ENCODE measurements at places on chromosomes 3 and 15.

DNA sequence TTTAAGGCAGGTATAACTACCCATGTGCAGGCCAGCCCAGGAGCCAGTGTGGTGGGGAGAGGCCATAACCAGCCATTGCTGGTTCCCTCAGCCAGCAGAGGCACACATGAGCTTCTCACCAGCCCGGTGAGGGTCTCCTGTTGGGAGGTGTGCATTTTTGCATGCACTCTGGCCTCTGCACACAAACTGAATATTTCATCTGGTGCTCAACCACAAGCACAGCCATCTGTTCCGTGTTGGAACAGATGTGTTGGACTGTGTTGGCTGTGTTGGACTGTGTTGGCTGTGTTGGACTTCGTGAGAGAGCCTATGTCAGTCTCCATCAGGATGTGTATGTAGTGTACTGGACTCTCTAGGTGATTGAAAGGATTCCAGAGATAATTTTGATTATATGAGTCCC is 67.2 kb downstream of the RPL39L start:
- no peak for DNase-seq

- peak; percentile 13 for DNase-seq
These were observed 23.1 kb upstream of the MCCC1 start for GRCh38 chr3:183122257-183122932.

DNA sequence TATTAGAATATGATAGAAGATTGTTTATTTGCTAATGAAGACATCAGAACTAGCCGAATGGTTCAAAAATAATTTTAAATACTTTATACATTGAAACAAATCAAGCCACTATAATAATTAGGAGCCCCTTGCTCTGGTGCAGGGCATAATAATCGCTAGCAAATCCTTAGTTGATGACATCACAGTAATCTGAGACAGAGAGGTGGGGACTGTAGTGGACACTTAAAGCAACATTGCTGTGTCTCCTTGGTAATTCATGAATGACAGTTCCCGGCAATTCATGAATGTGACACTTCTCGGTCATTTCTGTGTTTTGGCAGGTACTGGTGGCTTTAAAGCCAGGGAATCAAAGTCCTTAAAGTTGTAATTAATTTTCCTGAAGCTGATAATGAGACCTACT is 114.3 kb downstream of the PPM1L start:
- DNase-seq: no peak

DNA sequence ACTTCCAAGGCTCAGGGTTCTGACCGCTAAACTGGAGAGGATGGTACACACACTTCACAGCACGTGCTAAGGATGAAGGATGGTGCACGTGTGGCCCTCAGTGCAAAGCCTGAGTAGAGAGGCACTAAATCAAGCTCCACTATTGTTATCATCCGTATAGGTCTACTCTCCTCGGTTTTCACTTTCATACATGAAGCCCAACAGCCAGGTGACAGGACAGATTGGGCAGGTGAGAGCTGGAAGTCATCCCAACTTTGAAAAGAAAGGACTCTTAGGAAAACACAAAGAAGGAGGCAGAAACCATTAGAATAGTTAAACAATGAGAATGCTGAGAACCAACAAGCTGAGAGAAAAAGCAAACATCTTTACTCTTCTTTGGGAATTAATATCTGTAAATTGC is 21.1 kb downstream of the MAGI1 start:
- DNase-seq: no peak

GRCh38 chr3:147930232-147930807 is 521.2 kb downstream of the ZIC1 start:
- DNase-seq: no peak

GRCh38 chr3:124627501-124627908 is 102.7 kb upstream of the UMPS start:
- DNase-seq: no peak

GRCh38 chr3:39038165-39038564 is 13.6 kb downstream of the SCN11A start:
- DNase-seq: no peak

DNA sequence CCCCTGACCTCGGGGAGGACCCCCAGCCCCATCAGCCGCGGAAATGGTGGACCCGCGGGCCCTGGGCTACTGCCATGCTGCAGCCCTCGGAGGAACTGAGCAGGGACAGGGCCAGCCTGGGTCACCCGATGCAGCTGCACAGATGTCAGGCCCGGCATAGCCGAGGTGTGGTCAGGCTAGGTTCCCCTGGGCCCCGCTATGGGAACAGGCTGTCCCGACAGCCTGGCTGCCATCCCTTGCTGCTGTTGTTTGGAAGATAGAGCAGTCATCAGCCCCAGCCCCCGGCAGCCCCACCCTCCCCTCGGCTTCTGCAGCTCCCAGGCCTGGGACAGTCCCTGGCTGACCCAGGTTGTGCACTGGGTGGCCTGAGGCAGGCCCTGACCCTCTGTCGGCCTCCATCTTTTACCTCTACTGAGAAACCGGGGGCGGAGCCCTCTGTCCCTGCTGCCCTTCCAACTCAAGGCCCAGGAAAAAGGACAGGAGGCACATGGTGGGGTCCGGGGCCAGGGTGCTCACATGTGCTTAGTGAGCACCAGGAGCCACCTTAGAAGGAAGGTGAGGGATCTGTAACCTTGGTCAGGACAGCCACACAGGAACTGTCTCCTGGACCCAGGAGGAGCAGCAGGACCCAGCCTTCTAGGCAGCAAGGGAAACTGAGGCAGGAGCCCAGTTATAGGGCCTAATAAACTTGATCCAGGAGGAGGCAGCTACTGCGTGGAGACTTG is 31.5 kb upstream of the FBLN2 start:
- DNase-seq: no peak

- DNase-seq: no peak
These were observed 352.0 kb downstream of the GAP43 start for GRCh38 chr3:115975353-115975752.

GRCh38 chr15:38196076-38196475 is 56.6 kb upstream of the SPRED1 start:
- DNase-seq: no peak

DNA sequence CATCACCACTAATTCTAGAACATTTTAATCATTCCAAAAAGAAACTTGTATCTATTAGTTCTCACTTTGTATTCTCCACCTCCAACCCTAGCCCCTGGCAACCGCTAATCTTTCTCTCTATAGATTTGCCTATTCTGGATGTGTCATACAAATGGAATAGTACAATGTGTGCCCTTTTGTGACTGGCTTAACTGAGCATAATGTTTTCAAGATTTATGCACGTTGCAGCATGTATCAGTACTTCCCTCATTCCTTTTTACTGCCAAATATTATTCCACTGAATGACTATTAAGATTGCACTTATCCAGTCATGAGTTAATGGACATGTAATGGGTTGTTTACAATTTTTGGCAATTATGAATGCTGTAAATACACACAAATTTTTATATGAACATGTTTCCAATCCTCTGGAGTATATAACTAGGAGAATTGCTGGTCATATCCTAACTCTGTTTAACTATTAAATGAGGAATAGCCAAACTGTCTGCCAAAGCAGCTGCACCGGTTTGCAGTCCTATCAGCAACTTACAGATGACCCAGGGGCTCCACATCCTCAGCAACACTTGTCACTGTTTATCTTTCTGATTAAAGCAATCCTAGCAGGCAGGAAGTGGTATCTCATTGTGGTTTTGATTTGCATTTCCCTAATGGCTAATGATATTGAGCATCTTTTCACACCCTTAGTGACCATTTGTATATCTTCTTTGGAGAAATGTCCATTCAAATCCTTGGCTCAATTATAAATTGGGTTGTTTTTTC is 42.9 kb downstream of the DCUN1D1 start:
- no peak for DNase-seq

DNA sequence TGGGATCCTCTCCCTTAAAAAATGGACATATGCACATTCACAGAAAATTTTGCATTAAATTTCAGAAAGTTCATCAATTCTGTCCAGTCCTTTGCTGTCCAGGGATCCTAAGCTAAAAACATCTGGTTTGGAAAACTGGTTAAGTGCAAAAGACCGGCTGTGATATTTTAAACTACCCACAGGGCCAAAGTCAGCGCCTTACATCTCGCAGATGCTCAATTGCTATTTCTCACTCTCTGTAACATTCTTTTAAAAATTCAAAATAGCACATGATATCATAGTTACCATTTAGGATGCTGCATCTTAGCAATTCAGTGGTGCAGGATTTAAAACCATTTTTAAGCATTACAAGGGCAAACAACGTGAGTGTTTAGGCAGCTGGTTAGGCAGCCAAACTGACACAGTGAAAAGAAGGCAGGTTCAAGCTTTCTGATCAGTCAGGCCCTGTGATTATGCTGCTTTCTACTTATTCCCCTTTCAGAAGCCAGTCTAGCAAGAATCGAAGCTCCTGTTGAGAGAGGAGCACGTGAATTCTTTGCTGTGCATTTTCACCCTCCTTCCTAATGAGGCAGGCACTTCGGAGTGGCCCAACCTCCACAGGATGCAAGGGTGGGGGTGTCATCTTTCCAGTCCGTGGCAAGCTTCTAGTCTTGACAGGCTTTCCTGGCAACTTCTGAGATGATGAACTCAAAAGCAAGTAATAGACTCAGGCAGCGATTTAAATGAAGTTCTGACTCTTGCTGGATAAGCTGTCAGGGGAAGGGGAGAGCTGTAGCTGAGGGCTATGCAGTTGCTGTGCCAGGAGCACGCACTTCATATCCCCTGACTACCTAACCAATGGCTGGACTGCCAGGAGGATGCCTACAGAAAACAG is 8.8 kb downstream of the PRICKLE2 start:
- DNase-seq: no peak

DNA sequence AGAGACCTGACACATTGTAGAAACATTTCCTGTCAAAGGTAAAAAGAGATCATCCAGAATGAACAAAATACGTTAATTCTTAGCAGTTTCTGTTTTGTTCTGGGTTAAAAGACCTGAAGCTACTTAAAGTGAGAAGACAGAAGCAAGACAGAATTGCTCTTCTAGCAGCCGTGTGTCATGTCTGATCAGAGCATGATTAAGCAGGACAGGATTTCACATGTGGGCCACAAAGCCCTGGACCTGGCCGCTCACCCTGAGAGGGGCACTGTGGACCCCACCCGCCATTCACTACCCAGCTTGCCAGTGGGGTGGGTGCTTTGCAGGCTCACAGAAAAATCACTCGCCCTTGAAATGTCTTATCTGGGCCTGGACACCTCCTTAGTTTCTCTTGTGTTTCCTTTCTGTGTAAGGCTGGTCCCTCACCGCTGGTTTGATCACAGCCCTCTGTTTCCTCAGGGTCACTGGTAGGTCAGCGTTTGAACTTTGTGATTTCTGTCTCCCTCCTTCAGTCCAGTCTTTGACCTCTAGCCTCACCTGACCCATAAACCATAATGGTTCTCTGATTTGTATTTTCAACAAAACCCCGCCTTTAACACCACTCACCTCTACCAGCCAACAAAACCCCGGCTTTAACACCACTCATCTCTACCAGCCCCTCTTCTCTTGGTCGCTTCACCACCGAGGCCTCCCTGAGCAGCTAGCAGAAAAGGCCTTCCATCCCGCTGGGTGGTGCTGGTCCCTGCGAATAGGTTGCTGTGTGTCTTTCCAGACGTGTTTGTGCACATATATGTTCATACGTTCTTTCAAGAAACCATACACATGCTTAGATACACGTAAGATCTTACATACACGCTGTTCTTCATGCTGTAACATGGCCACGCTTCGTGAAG is 185.0 kb downstream of the OR4M2 start:
- no peak for DNase-seq

GRCh38 chr3:71064291-71064955 is 519.1 kb downstream of the FOXP1 start:
- DNase-seq: peak; percentile 66

GRCh38 chr15:29571792-29572431 is 250.4 kb downstream of the TJP1 start:
- no peak for DNase-seq

- no peak for DNase-seq
These were observed 25.9 kb upstream of the GP9 start for GRCh38 chr3:129034642-129035041.

GRCh38 chr3:137332297-137332696 is 374.5 kb downstream of the IL20RB start:
- no peak for DNase-seq

DNA sequence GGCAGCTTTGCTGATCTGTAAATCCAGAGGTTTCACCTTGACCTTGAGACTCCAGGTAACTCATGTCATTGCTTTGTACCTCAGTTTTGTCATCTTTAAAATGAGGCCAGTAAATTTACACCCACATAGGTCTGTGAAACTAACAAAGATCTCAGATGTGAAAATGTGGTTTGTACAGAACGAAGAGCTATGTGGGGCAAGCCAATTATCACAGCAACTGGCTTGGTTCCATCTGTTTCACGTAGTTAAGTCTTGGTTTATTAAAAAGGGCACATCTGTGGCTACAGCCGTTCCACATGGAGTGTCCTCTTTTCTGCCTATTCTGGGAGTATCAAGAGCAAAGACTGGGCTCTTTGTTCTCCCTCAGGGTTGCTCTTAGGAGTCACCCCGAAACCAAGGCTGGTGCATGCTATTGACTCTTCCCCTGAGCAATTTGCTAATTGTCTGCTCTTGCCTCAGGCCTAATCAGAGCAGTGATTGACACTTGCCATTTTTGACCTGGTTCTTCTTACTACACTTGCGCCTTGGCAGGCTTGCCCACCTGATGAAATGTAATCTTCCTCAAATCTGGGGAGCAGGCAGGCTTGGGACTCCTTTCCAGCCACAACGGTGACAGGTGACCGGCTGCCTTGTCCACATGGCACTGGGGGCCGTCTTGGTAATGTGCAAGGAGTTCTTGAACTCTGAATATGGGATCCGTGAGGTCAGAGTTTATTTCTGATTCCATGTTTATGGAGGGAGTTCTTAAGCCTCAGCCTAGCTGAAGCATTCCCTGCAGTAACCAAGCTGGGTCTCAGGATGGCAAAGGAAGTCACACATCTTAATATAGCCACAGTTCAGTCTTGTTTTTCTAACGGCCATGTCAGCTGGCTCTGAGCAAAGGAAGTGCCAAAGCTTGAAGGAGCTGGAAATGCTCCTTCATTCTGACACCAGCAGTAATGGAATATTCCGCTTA is 40.1 kb downstream of the EAF1 start:
- no peak for DNase-seq

DNA sequence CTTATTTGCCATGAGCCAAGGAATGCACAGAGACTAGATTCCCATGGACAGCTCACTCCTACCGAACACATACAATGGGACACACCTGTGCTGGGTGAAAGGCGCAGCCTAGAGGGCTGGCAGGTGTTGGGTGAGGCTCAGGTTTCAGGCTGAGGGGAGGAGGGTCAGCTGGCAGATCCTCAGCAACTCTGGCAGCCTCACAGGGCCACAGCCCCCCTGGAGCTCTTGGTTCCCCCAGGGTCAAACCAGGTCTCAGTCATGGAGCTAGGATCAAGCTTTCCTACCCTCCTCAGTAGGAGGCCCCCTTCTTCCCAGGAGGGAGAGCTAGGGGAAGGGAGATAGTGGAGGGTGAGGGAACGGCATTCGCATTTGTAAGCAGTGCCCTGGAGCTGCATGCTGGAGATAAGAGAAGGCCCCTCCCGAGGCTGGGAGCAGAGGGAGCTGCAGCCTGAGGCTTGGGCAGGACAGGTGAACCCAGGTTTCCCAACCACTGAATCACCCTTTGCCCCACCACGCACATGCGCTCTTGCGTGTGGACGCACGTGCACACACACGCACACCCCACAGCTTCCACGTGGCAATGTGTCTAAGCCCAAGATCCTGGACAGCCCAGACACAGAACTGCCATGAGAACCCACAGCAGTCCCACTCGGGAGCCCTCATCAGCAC is 26.3 kb upstream of the TFRC start:
- DNase-seq: no peak

All from stimulated activated CD4-positive, alpha-beta T cell treated with anti-CD3 and anti-CD28 coated beads, Interleukin-4, amount 100 ng/mL, for 24 hours (primary cell).